ENCODE measurements at places on chromosomes 11 and 22.

DNA sequence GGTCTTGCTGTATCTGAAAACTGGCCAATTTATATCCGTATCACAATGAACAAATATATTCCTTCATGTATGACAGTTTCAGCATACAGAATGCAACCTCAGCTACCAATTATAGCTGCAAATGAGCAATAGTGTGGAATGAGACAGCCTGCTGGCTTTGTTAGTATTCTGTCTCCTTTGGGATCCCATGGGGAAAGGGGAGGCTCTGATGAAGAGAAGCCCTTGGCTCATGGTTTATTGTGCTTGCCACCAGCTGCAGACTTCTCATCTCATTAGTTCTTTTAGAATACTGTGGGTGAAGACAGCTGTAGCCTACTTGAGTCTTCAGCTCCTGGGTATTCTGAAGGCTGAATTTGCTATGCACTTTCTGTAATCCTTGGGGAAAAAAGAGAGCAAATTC, 42.4 kb downstream of the PITPNB start:
- no peak for DNase-seq

GRCh38 chr11:46012185-46012584, 89.7 kb downstream of the LARGE2 start:
- DNase-seq, result no peak

- peak; percentile 56 for DNase-seq
Observed at GRCh38 chr11:67287355-67288197, 1.5 kb upstream of the ANKRD13D start.

DNA sequence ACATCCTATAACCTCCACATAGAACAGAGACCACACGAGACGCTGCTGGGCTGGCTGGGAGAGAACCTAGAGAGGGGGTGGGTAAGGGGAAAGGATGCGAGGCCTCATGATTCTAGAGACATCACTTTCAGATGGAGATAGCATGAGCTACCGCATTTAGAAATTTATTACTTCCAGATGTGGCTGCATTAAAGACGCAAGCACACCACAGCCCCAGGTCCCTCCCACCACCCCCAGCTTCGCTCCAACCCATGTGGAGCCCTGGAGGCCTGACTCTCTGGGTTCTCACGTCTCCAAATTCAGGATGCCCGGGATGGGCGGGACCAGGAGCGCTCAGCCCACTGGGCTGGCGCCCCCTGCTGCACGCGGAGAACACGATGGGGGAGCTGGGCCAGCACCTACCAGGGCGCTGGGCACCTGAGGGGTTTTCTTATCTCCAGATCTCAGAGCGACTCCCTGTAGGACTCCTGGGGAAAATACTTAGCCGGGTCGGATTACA, 13.6 kb downstream of the MRPL21 start:
- no peak for DNase-seq

GRCh38 chr22:30424534-30425326, 838 bp upstream of the MTFP1 start:
- DNase-seq, result no peak

DNA sequence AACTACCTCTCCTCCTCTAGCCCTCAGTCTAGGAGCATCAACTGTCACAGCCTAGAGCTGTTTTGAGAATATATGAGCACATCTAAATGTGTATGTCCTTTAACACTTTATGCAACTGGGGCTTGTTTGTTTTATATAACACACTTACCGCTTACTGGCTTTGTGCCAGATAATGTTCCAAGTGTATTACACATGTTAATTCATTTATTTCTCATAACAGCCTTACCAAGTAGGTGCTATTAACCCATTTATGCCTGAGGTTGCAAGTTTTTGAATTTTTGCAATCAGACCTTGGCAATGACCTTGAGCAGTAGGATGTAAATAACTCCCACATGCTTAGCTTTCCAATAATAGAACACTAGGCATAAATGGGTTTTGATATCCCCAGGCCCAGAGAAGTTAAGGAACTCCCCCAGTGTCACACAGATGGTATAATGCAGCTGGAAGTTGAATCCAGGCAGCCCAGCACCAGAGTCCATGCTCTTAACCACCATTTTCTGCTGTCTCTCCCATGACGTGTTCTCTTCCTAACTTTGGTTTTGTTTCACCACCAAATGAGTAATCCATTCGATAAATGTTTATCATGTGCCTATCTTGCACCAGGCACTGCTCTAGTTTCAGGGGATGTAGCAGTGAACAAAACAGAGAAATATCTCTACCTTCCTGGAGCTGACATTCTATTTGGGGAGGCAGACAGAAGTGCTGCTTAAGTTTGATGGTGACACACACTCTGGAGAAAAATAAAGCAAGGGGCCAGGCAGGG, 23.1 kb downstream of the PRDM11 start:
- DNase-seq, result no peak

GRCh38 chr22:50672041-50672440, 582 bp upstream of the SHANK3 start:
- DNase-seq, result no peak

DNA sequence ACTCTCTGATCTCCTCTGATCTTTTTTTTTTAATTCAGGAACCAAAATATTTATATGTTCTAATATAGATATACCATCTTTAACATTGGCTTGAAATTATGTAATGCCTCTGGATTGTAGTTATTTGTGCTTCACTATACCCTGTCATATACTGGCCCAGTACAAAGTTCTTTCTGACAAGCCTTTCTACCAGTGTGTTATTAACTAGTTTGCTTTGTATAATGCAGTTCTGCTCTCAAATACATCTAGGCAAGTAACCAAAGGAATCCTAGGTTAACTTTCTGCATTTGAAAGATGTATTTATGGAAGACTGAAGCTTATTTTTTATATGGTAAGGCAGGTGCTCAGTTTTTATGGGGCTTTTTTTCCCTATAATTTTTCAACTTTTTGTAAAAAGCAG, 36.1 kb downstream of the ARHGEF12 start:
- no peak for DNase-seq

DNA sequence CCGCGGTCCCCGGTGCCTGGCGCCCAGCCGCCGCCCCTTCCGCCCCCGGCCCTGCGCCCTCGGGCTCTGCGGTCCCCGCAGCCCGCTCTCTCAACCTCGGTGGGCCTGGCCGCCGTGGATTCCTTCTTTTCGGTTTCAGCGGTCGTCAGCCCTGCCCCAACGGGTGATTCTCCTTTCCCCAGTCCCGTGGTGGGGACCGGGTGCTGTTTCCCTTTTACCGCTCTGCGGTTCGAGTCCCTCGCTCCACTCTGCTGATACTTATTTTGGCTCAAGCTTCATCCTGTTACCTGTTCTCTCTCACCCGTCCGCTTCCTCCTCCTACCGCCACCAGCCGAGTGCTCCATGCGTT, 494 bp downstream of the ZDHHC5 start:
- peak; percentile 49 for DNase-seq

DNA sequence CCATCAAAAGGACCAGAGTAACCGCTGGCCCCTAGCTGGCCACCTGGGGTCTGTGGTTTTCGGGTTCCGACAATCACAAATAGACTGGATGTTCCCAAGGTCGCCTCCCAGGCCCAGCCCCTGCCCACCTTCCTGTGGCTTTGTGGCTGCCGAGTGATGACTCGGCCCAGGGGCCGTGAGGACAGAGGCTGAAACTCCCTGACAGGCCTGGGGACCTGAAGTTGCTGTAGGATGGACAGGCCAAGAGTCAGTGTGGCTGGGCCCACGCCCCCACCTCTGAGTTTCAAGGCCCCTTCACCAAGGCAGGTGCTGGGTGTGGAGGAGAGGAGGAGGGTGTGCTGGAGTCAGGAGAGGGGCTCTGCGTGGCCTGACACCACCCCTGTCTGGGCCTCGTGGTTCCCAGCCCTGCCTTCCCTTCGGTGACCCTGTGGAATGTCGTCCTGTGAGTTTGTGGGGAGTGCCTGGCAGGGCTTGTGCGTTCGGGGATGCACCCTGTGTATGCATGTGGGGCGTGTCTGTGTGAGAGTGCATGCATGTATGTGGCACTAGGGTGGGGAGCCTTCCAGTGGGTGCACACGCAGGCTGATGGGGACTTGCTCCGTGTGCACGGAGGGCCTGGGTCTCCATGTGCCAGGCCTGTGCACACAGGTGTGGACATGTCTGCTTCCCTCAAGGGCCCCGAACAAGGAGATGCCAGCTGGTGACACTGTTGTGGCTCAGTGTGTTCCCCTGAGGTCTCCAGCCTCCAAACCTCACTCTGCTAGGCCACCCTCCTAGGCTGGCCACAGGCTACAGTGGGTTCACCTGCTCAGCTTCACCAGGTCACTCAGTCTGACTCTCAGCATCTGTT, 8.4 kb upstream of the MGAT3 start:
- no peak for DNase-seq

GRCh38 chr11:5596607-5597201, at the start of gene TRIM6:
Gene TRIM6, plus strand, starts transcription at chr11:5596637. Its CDS starts 261 bp downstream, at chr11:5596898.
- no peak for DNase-seq

DNA sequence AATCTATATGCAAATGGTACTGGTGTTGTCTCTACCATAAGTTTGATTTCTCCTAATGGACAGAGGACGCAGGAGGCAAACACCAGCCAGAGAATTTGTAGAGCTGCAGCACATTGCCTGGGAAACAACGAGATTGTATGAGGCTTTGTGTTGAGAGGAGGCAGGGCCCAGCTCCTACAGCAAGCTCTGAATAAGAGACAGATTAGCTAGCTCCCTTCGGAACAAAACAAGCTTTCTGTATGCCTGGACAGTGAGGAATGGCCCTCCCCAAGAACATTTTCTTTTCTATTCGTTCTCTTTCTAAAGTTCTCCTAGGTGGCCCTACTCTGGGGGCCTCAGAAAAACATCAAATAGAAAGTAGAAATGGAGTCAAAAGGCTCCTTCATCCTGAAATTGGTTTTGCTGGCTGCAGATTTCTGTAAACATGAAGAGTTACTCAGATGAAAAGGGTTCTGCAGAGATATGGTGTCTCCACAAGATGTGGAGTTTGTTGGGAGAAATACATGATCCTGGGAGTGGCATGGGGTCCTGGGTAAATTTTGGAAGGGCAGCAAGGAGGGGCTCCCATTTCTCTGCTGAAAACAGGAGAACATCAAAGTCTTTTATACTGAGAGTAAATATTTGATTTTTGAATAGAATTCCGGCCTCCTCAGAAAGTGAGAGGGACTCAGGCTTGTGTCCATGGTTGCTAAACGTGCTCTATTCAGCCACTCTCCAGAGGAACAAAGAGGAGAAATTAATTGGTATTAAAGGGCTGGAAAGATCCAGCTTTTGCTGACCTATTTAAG, 6.8 kb upstream of the HEPACAM start:
- DNase-seq, result no peak

GRCh38 chr11:72242141-72242540, 1.8 kb downstream of the PHOX2A start:
- DNase-seq, result no peak

DNA sequence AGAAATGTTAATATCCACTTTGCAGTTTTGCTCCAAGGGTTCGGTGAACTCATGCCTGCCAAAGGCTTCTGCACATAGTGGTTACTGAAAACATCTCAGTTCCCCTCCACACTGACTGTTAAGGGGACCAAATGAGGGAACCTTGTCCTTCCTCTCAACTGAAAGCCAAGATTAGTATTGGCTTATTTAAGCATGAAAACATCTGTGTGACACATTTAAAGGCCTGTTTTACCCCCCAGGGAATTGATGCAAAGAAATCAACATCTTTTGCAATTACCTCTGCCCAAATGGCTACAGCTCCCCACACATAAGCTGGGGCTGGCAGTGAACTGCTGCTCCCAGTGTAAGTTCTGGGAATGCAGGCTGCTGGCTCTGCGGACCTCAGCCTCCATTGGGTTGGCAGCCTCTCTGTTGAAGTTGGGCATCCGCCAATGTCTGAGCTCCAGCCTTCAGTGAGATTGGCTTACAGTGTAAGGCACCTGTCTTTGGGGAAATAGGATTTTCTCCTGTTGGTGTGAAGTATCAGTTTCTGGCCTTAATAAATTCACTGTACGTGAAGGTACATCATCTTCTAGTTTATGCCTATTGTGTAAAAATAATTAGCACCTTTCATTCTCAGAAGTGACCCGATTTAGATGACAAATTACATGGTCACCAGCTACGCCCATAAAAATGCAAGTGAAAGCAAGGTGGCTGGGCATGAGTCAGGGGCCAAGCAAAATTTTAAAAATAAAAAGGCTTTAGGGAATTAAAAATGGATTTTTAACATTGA, 213.4 kb upstream of the SYN3 start:
- no peak for DNase-seq

- DNase-seq, result no peak
Observed at GRCh38 chr11:76591416-76591815, 79.1 kb downstream of the LRRC32 start.

- DNase-seq, result no peak
Observed at GRCh38 chr11:85299258-85299942, 327.7 kb downstream of the DLG2 start.

DNA sequence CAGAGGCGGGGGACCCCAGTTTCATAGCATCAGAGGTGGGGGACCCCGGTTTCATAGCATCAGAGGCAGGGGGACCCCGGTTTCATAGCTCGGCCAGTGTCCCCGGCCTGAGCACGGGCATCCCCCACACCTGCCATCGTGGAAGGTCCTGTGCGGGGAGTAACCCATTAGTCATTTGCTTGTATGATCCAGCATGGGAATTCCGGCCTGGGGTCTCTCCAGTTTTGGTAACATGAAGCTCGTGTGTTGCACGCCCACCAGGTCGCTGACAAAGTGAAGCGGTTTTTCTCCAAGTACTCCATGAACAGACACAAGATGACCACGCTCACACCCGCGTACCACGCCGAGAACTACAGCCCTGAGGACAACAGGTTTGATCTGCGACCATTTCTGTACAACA, 29.0 kb upstream of the KRTAP5-7 start:
- no peak for DNase-seq

DNA sequence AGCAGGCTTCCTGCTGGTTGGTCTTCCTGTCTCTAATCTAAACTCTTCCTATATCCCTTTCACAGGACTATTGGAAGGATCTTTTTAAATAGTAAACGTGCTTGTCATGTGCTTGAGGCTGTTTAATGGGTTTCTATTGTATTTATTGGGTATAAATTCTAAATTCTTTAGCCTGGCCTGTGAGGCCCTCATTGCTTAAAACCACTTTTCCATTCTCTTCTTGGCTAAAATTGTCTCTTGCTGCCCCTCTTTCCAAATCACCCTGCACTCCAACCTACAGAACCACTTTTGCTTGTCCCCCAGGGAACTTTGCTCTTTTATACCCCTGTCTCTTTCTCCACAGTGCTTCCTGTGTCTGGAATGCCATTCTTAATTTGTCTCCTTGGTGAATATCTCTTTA, 46.4 kb upstream of the MUC15 start:
- no peak for DNase-seq

Data from CD4-positive, alpha-beta T cell treated with Interleukin-10 for 1 hour (primary cell).